ENCODE measurements at places on chromosomes 4 and X.

GRCh38 chrX:104112326-104112951, at the start of gene ZCCHC18:
Gene ZCCHC18, plus strand, starts transcription at chrX:104112523. Its CDS starts 1,589 bp downstream, at chrX:104114112.
- H3K4me1 ChIP-seq = peaks cover 15% of the 10 kb centered on the region
- DNase-seq = peak; percentile 64

DNA sequence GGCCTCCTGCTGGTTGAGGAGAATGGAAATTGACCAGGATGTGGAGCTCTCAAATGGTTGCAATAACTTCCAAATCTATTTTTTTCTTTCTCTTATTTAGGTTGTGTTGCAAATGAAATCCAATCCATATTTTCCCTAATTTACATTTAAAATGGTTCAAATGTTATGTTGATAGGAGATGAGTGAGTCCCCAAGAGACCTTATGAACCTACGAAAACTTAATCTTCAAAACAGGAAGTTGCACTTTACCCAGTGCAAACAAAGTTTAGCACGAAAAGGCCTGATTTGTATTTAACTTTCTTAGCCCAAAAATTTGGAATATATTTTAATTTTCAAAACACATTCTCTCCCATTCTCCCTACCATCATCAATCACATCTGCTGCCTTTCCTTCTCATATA, 59.3 kb upstream of the NDP start:
- no peaks in the 10 kb centered on the region for H3K36me3 ChIP-seq
- no peak overlapping the region for H3K27ac ChIP-seq
- DNase-seq = no peak
- H3K27me3 ChIP-seq = no peaks in the 10 kb centered on the region

DNA sequence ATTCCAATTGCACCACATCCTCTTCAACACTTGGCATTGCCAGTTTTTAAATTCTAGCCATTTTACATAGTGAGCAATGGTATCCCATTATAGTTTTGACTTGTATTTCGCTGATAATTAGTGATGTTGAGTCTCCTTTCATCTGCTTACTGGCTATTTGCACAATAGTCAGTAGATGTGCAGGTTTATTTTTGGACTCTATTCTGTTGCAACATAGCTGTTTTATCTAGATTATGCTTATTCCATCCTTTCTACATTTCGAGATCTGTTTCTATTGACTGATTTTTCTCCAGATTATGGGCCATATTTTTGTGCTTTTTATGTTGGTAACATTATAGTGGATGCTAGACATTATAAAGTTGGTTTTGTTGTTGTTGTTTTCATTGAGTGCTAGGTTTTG, 106.1 kb downstream of the WWC2 start:
- no peak overlapping the region for H3K4me3 ChIP-seq
- no peak for DNase-seq
- peaks cover 2% of the 10 kb centered on the region for H3K27me3 ChIP-seq
- peaks cover 5% of the 10 kb centered on the region for H3K4me1 ChIP-seq
- H3K36me3 ChIP-seq = no peaks in the 10 kb centered on the region
- no peak overlapping the region for H3K27ac ChIP-seq

DNA sequence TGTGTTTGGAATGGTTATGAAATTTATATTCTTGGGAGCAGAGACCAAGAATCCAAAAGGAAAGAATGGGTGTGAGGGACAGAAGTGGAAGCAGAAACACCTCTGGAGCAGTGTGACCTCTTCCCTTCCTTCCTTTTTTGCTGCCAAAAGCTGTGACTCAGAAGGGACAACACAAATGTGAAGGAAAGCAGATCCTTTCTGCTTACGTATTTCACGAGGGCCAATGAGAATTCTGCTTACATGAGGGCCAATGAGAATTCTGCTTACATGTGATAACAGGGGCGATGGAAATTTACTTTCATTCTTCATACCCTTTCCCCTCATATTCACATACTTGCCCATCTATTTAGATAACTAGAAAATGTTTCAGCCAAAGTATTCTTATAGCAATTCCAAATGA, 404.6 kb downstream of the PRDM5 start:
- peaks cover 15% of the 10 kb centered on the region for H3K27me3 ChIP-seq
- no peaks in the 10 kb centered on the region for H3K36me3 ChIP-seq
- no peaks in the 10 kb centered on the region for H3K4me1 ChIP-seq
- H3K27ac ChIP-seq = no peak overlapping the region

DNA sequence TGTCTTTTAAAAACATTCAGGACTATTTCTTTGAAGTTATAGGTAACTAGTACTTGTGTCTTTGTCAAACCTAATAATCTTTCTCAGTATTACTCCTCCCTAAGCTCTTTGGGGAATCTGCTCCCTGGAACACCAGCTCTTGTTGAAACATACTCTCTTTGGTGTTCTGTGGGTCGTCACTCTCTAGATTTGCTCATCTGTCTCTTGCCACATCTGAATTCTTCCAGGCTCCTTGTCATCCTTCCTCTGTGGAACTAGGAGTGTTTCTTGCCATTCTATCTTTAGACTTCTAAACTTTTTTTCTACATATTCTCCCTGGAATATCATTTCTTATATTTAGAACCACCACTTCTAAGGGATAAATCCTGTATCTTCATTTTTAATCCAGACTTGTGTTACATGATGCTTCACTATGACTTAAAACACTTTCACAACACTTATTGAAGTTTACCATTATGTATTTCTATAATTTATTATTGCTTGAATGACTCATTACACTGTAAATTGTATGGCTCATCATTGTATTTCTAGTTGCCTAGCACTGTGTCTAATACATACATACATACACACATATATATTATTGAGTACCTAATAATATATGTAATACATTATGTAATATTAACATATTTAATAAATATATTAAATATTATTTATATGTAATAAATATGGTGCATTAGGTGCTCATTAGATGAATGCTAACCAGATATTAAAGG, 186.1 kb downstream of the TMA16 start:
- no peak for DNase-seq
- H3K27ac ChIP-seq = no peak overlapping the region
- no peaks in the 10 kb centered on the region for H3K27me3 ChIP-seq
- H3K36me3 ChIP-seq = no peaks in the 10 kb centered on the region
- no peak overlapping the region for H3K4me3 ChIP-seq

- peaks cover 58% of the 10 kb centered on the region for H3K36me3 ChIP-seq
- H3K4me1 ChIP-seq = peaks cover 45% of the 10 kb centered on the region
- no peak overlapping the region for H3K4me3 ChIP-seq
- no peak for DNase-seq
- H3K27me3 ChIP-seq = no peaks in the 10 kb centered on the region
These were observed 322.0 kb downstream of the NR3C2 start for GRCh38 chr4:148120216-148120615.

DNA sequence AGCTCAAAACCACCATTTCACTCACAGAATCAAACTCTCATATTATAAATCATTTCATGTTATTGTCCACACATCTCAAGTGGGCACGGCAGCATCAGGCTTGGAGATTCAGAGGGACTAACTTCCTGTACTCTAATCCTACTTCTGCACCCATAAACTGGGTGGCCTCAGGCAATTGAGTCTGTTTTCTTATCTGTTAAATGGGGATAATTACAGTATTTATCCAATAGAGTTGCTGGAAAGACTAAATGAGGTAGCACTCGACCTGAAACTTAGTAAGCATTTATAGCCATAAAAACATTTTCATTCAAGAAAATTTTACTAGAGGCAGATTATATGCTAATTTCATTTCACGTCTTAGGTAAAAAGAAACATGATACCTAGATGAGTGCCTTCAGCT, 13.0 kb downstream of the TBC1D1 start:
- H3K27me3 ChIP-seq = no peaks in the 10 kb centered on the region
- peaks cover 76% of the 10 kb centered on the region for H3K36me3 ChIP-seq
- no peak for DNase-seq
- H3K4me1 ChIP-seq = peaks cover 77% of the 10 kb centered on the region
- H3K27ac ChIP-seq = no peak overlapping the region
- H3K4me3 ChIP-seq = peak overlapping the region; percentile 41

DNA sequence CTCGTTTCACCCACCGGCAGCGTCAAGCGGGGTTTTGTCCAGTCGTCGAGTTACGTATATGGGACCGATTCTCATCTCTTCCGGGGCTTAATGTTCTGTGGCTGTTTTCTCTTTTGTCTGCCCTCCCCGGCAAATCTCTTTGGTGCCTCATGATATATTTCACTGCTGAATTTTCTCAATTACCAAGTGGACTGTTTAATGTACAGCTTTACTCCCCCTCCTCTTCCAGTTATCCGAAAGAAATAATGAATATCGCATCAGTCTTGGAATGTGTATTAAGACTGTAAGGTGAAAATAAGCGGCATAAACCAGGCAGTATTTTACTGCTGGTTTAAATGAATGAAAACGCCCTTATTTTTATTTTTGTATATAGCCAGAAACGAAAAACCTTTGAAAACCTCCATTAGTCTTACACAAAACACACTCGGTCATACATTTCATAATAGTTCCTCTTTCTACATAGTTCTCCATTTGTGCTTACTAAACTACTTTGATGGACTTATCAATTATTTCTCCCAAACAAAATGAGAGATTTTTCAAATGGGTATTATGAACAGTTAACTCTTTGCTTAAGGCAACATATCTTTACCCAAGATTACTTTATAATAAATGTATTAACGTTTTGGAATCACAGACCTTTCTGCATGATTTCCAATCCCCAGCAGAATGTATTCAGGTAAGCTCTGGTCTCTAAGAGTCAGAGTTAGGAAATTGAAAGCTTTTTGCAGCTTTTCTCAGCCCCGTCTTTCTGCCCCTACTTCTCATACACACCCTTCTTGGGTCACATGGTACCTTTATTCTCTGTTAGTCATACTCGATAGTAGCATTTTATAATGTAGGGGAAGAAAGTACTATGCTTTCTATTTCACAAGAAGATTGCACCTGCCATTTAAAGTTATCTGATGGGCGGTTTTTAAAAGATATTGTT, 979 bp downstream of the RP2 start:
- peak overlapping the region; percentile 90 for H3K4me3 ChIP-seq
- peak overlapping the region; percentile 97 for H3K27ac ChIP-seq
- H3K36me3 ChIP-seq = no peaks in the 10 kb centered on the region
- peaks cover 17% of the 10 kb centered on the region for H3K4me1 ChIP-seq
- H3K27me3 ChIP-seq = no peaks in the 10 kb centered on the region

DNA sequence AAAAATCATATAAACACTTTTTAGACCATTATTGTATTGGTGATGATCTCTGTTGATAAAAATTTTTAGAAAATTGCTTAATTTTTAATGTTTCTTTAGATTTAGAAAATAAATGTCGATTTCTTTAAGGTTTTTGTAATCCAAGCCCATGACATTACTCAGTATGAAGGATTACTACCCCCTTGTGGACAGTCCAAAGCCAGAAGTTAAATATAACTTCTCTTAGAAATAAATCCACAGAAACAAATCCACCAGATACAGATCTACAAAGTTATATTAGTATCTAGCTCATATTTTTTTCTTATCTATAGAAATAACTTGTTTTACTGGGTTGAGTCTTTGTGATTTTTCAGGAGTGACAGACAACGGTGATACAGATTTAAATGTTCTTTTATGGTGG, 18.9 kb downstream of the TIFA start:
- H3K27ac ChIP-seq = no peak overlapping the region
- H3K27me3 ChIP-seq = no peaks in the 10 kb centered on the region
- peaks cover 7% of the 10 kb centered on the region for H3K36me3 ChIP-seq

DNA sequence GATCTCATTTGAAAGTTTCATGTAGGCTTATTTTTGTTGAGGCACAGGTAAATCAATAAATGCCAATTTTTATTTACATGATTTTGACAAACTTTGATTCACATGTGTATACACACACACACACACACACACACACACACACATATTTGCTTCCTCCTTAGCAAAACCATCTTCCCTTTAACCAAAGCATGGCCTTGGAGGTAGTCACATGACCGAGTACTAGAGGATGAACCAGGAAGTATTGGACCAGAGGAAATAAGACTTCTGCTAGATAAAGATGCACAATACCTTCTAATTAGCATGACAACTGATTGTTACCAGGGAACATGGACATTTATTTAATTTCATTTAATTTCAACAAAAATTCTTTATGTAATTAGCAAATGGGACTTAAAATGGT, 23.4 kb upstream of the CFAP299 start:
- no peak overlapping the region for H3K27ac ChIP-seq
- no peaks in the 10 kb centered on the region for H3K36me3 ChIP-seq

DNA sequence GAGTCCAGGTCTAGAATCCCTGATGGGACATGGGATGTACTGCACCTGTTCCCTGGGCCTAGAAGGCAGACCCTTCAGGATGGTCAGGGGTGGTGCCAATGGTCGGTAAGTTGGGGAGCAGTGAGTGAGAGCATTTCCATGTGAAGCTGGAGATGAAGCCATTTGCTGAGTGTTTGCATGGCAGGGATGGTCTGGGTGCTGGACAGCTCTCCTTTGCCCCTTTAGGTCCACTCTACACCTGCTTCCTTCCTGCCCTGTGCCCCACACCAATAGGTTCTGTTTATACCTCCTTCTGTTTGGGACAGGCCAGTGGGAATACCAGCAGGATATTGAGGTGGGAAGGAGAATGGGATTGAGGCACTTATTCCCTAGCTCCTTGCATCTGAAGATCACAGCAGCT, 181.3 kb downstream of the STK32B start:
- no peaks in the 10 kb centered on the region for H3K27me3 ChIP-seq
- peaks cover 2% of the 10 kb centered on the region for H3K4me1 ChIP-seq
- no peak for DNase-seq
- H3K36me3 ChIP-seq = no peaks in the 10 kb centered on the region
- no peak overlapping the region for H3K27ac ChIP-seq

Data from naive thymus-derived CD8-positive, alpha-beta T cell (primary cell).